Ammon's horn (tissue), 1 donor: ENCODE measurements at places on chromosomes 7 and 10.

DNA sequence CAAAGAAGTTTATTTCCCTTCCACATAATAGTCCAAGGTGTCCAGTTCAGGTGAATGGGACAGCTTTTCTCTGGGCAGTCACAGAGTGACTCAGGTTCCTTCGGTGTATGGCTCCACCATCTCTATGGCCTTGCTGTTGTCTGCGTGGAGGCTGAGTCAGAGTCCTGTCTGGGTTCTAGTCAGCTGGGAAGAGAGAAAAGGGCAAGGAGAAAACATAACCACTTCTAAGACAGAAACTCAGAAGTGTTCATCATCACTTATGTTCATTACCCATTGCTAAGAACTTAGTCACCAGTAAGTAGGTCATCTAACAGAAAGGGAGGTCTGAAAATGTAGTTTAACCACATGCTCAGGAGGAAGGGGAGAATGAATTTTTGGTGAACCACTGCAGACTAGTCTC lies 32.4 kb upstream of the CCDC7 start:
- DNase-seq: no peak

DNA sequence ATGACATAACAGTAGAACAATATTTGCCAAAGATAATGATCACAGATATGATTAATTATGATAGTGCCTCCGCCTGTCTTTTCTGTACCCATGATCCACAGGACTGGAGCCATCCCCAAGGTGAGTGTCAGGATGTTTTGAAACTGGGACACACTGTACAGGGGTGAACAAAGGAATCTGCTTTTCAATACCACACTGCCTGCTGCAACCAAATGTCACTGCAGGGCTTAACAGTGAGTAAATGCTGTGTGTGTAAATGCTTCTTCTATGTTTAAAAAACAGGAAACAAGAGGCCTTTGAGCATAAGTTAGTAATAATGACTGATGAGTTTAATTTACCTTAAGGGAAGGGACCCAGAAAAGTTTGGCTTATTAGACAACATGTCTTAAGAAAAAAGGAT lies 65.2 kb downstream of the HBP1 start:
- DNase-seq: no peak

DNA sequence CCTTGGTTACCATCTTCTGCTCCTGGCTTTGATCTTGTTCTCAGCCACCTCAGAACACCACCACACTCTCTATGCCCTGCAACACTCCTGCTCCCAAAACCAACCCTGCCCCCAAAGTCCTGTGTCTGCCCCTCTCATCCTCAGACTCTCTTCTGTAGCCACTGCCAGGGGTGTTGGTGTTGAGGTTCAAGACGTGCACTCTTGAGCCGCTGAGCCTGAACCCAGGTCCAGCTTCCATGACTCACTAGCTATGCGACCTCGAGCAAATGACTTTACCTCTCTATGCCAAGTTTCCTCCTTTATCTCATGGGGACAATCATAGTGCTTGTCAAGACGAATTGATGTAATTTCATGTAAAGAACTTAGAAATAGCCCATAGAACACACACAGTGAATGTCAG lies 840 bp upstream of the ATP6V0A4 start:
- DNase-seq: no peak

GRCh38 chr10:106360870-106361269 lies 803.6 kb downstream of the SORCS1 start:
- peak; percentile 20 for DNase-seq

DNA sequence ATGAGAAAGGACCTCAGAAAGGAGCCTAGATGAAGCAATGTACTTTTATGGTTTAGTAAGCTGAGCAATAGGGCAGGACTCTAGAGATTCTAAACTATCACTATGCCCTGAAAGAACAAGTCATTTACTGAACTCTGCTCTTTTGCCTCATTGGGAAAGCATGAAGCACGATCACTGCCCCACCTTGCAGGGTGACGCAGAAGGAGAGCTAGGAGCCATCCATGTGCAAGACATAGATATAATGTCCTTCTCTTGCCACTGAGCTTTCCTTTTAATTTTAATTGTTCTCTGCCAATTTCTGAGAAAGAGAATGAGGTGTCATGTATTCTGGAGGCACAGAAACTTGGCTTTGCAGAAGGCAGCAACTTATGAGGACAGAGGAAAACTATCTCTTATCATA lies 108.3 kb downstream of the SORCS1 start:
- DNase-seq: no peak

DNA sequence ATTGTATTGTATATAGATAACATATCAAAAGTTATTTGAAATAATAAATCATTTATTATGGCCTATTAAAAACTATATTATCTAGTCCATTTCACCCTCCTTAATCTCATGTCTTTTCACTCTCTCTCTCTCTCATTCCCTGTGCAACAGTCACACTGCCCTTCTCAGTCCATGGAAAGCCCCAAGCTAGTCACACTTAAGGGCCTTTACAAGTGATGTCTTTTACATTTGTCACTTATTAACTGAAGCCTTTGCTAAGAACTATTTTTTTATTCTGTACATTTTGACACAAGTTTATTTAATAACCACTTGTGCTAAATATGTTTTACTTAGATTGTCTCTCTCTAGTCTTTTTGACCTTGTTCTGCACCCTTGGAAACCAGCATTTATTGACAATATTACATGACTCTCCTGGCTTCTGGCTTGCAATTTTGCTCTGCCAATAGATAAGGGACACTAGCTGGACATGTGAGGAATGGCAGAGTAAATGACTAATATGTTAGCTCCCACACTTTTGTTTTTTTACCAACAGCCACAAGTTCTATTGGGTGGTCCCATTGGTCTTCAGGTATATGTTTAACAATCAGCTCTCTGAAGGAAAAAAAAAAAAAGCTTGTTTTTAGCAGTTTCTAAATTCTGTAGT lies 706.8 kb upstream of the POT1 start:
- DNase-seq: no peak

GRCh38 chr10:79401015-79401921 lies 44.2 kb downstream of the ZCCHC24 start:
- DNase-seq: peak; percentile 63

GRCh38 chr7:6020371-6021286 lies 10.5 kb upstream of the ANKRD61 start:
- no peak for DNase-seq

GRCh38 chr7:115494529-115495147 lies 535.9 kb downstream of the TFEC start:
- no peak for DNase-seq

- DNase-seq: no peak
These were observed 53.5 kb downstream of the GLI3 start for GRCh38 chr7:42183547-42183946.

DNA sequence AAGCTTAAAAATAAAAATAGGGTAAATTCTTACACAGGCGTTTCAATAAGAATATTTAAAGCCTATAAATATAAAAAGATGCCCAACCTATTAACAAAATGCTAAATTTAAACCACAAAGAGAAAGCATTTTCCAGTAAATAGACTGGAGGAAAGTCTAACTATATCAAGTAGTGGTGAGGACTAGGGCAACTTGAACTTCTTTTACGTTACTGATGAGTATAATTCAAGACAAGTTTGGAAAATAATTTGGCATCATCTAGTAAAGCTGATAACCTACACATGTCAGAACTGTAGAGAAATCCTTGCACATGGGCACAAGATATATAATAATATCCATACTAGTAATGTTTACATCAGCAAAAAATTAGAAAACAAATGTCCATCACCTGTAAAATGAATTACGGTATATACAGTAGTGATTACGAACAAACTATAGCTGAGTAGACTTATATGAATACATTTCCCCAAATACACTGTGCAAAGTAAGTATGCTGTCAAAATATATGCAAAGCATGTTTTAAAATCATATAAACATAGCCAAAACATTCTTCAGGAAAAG lies 27.4 kb downstream of the CRPPA start:
- DNase-seq: no peak
